Smooth muscle cell of the brain vasculature (primary cell): ENCODE measurements at places on chromosomes 4 and X.

GRCh38 chrX:111284631-111285293 lies 14.5 kb upstream of the CAPN6 start:
- DNase-seq: no peak

DNA sequence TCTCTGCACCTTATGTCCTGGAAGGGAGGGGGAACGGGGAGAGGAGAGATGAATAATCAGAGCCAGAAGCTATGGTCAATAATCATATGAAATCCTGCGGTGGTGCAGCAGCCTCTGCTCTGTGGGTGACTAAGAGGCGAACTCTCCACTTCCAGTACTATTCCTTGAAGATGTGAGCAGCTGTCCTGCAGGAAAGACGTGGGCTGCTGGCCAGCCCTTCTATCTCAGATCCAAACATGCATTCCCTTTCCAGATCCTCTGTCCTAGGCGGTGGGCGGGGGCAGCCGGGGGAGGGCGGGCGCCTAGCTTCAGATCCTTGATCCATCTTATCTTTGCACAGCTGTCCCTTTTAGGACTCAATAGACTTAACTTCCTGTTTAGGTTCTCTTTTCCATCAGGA lies 34.5 kb downstream of the SPINK2 start:
- peak; percentile 44 for DNase-seq

DNA sequence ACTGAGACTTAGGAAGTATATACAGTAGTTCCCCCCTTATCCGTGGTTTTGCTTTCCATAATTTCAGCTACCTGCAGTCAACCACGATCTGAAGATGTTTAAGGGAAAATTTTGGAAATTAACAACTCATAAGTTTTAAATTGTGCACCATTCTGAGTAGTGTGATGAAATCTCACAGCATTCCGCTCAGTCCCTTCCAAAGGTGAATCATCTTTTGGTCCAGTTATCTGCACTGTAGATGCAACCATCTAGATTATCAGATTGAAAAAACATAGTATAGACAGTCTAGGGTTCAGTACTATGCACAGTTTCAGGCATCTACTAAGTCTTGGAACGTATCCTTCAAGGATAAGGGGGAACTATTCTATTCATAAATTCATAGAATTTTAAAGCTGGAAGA lies 109.0 kb downstream of the ANXA3 start:
- DNase-seq: no peak

- no peak for DNase-seq
Measured at GRCh38 chrX:10831716-10832502, 211.5 kb upstream of the MID1 start.

GRCh38 chr4:102632241-102633065 lies 128.3 kb downstream of the MANBA start:
- no peak for DNase-seq

GRCh38 chr4:114263233-114263632 lies 283.8 kb upstream of the ARSJ start:
- no peak for DNase-seq

DNA sequence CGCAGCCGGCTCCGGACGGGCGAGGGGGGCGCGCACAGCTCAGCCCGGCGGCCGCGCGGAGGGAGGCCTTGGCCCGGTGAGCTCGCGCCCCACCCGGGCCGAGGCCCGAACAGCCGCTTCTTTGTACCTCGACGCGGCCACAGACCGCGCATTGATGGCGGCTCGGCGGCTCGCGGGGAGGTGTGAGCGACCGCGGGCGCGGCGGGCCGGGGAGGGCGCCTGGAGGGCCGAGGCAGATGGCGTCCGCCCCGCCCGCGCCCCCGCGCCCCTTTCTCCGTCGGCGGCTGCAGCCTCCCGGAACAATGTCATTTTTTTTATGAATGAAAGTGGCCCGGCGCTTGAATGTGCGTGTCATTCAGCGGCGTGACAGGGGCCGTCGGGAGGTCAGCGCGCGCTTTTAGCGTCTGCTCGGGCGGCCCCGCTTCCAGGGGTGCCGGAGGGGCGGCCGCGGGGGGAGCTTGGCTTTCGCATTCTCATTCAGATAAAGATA lies 1.8 kb downstream of the FGFR3 start:
- DNase-seq: no peak

DNA sequence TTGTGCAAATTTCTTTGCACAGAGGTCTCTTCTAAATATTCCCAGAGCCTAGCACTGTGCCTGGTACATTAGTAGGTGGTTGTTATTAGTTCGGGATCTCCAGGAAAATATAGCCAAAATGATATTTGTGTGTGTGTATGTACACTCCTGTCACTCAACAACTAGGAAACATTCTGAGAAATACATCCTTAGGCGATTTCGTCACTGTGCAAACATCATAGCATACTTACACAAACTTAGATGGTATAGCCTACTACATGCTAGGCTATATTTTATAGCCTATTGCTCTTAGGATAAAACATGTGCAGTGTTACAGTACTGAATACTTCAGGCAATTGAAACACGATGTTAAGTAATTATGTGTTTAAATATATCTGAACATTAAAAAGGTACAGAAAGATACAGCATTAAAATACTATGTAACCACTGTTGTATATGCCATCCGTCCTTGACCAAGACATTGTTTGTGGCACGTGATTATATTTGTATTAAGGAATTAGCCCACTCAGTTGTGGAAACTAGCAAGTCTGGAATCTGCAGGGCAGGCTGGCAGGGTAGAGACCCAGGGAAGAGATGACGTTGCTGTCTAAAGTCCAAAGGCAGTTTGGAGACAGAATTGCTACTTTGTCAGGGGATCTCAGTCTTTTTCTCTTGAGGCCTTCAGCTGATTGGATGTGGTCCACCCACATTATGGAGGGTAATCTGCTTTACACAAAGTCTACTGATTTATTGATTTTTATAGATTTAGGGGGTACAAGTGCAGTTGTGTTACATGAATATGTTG lies 106.9 kb downstream of the COL4A6 start:
- DNase-seq: no peak

- DNase-seq: no peak
Measured at GRCh38 chr4:4590546-4590945, 48.7 kb upstream of the STX18 start.

DNA sequence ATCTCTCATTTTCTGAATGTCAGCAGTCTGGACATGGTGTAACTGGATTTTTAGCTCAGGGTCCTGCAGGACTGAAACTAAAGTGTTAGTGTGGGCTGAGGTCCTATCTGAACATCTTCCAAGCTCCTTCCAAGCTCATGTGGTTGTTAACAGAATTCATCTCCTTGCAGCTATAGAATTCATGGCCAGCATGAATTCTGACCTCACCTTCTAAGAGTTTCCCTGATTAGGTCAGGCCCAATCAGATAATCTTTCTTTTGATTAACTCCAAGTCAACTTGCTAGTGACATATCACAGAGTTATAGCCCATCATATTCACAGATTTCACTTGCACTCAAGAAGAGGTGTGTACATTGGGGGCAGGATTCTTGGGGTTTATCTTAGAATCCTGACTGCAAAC lies 59.5 kb downstream of the LIMCH1 start:
- DNase-seq: no peak

DNA sequence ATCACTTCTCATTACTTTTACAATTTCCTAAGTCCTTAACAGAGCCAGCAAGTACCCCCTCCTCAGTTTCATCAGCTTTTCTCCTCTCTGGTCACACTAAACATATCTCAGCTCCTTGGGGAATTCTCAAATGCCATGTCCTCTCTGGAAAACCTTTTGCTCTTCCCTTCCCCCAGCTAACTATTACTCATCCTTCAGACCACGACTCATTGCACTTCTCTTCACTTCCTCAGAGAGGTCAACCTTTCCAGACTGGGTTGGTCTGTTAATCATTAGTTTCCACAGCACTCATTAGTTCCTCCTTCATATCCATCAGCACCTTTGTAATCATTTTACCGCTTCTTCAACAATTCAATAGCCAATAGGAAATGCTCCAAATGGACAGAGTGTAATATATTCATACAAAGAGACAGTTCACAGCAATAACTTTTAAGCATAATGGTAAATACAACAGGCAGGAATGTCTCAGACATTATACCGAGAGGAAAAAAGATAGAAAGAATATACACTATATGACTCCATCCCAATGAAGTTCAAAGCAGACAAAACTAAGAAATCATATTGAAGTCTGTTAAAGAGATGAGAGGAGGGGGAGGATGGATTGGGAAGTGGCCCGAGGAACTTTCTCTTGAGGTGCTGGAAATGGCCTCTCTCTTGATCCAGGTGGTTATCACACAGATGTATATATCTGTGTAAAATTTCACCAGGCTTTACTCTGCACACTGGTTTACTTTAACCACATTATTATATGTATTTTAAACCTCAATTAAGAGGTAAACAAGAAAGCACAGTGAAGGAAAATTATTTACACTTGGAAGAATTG lies 39.6 kb downstream of the DDX60L start:
- no peak for DNase-seq

DNA sequence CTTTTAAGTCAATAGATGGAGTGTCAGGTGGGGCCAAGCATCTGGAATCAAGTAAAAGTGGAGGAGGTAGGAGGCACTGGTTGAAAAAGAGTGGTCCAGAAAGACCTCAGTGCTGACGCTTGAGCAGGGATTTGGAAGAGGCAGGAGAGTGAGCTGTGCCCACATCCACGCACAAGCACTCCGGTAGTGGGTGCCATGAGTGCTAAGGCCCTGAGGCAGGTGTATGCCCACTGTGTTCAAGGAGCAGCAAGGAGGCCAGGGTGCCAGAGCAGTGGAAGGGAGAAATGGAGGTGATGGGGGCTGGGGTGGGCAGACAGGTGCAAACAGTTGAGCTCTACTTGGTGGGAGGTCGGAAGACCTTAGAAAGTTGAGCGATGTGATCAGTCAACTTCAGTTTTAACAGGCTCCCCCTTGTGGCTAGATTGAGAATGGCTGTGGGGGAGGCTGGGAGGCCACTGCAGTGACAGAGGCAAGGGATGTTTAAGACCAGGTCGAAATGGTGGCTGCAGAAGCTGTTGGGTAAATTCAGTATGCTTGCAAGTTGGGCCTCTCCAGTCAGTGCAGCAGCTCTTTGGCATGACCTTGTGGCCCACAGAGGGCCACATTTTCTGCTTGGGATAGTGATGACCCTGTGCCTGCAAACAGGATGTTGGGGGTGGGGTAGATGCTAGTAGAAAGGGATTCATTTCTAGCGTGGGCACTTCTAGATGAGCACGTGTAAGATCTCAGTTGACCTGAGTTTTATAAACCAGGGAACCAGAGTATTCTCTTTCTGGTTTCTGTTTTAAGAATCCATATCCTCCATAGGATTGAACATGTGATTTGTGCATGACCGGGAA lies 12.7 kb downstream of the TKTL1 start:
- no peak for DNase-seq

- DNase-seq: no peak
Measured at GRCh38 chr4:142202404-142203332, 566.3 kb downstream of the IL15 start.

DNA sequence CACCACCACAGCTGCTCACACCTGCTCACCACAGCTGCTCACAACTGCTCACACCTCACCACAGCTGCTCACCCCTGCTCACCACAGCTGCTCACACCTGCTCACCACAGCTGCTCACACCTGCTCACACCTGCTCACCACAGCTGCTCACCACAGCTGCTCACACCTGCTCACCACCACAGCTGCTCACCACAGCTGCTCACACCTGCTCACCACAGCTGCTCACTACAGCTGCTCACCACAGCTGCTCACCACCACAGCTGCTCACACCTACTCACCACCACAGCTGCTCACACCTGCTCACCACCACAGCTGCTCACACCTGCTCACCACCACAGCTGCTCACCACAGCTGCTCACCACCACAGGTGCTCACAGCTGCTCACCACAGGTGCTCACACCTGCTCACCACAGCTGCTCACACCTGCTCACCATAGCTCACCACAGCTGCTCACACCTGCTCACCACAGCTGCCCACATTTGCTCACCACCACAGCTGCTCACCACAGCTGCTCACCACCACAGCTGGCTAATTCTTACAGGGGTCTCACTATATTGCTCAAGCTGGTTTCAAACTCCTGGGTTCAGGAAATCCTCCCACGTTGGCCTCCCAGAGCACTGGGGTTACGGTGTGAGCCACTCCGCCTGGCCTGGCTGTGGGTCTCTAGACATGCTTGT lies 30.4 kb upstream of the CPLX1 start:
- no peak for DNase-seq
